SJSA1 (cell line): ENCODE measurements at places on chromosomes 16 and 17. TPM values are rescaled to one million over a fixed set of nuclear protein-coding genes. Genes with fewer than 3 reads are reported as not detected.
A peak's percentile ranks its signal among the peaks of the same experiment; 100 is the strongest.

- DNase-seq: no peak
- no peak overlapping the region for H3K27ac ChIP-seq
These were observed 41.8 kb downstream of the MRM1 start for GRCh38 chr17:36643086-36643685.

- no peak for DNase-seq
- H3K27me3 ChIP-seq: no peaks in the 10 kb centered on the region
- no peak overlapping the region for H3K4me3 ChIP-seq
- H3K36me3 ChIP-seq: no peaks in the 10 kb centered on the region
These were observed 21.3 kb downstream of the TMEM186 start for GRCh38 chr16:8776129-8776584.

DNA sequence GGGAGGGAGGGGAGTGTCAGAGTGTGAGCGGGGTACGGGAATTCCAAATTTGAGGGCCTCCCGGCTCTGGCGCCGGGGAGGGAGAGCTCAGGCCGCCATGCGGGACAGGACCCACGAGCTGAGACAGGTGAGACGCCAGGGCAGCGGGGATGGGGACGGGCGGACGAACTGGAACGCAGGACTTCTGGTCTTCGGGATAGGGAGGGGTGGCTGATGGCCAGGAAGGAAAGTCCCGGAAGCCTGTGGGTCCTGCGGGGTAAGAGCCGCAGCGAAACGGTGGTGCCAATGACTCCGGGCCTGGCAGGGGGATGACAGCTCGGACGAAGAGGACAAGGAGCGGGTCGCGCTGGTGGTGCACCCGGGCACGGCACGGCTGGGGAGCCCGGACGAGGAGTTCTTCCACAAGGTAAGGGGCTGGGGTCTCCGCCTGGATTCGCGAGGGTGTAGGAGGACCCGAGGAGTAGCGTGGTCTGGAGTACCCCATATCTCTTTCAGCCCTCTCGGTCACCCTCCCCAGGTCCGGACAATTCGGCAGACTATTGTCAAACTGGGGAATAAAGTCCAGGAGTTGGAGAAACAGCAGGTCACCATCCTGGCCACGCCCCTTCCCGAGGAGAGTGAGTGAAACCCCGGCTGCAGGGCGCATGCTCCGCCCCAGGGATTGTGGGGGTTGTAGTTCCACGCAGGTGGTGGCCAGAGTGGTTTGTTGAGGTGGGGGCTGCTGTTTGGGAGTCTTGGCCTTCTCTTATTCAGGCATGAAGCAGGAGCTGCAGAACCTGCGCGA, 543 bp downstream of the STX4 start:
- peaks cover 19% of the 10 kb centered on the region for H3K36me3 ChIP-seq
- H3K27ac ChIP-seq: no peak overlapping the region
- DNase-seq: peak; percentile 88
- no peaks in the 10 kb centered on the region for H3K27me3 ChIP-seq
- H3K4me1 ChIP-seq: peaks cover 11% of the 10 kb centered on the region
- peak overlapping the region; percentile 72 for H3K4me3 ChIP-seq

- no peaks in the 10 kb centered on the region for H3K36me3 ChIP-seq
- DNase-seq: no peak
- peaks cover 17% of the 10 kb centered on the region for H3K27me3 ChIP-seq
- H3K4me3 ChIP-seq: no peak overlapping the region
These were observed 11.0 kb upstream of the BBS2 start for GRCh38 chr16:56530872-56531271.

Gene MMP2
- 231 and 305 TPM in 2 replicates for total RNA-seq

- peak; percentile 93 for DNase-seq
- peak overlapping the region; percentile 81 for H3K27ac ChIP-seq
- H3K4me1 ChIP-seq: peaks cover 25% of the 10 kb centered on the region
- H3K27me3 ChIP-seq: no peaks in the 10 kb centered on the region
These were observed 353.1 kb downstream of the FOXL1 start for GRCh38 chr16:86931410-86931941.

DNA sequence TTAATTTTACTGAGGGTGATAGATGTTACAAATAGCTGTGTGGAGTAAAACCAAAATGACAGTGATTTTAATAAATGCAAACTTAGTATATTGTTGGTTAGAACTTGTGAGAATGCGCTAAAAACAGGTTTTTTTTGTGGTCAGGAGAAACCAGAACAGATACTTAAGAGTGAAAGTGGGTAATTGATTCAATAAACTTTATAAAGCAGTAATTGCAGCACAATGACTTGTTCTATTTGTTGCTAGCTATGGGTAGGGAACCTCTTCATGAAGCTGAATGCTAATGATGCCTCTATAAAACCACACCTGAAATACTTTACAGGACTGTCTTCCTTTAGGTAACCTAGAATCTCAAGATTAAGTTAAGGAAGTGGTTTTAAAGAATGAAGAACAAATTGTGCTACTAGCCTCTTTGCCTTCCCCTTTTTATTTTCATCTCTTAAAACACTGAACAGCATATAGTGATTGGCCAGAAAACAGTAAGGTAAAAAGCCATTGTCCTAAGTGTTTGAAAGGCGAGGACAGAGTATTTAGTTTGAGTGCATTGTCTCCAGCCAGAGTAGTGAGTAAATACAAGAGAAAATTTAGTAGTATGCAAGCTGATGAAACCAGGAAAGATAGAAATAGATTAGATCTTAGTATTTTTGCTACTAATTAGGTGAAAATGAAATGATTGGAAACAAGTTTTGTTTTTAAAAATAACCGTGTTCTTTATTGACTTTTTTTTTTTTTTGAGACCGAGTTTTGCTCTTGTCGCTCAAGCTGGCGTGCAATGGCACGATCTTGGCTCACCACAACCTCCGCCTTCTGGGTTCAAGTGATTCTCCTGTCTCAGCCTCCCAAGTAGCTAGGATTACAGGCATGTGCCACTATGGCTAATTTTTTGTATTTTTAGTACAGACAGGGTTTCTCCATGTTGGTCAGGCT, 6.0 kb downstream of the GGNBP2 start:
- H3K4me1 ChIP-seq: peaks cover 8% of the 10 kb centered on the region; the same call in 1 of the 2 replicates
- H3K4me3 ChIP-seq: no peak overlapping the region
- no peak for DNase-seq
- H3K27ac ChIP-seq: no peak overlapping the region

Gene SPATA22
- total RNA-seq: not detected in 2 replicates

DNA sequence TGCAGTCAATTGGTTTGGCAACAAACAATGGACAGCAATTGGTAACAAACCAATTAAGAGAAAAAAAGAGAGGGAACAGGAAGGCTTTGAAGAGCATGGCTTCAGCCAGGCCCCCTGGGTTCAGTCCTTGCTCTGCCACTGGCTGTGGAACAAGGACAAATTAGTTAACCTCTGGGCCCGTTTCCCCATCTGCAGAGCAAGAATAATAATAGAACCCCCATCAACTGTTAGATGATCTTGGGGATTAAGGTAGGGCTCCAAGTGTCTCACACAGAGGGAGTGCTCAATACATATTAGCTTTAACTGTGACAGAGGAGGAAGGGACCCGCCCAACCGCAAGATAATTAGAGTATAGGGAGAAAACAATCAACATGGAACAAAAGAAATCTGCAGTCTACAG, 55.2 kb downstream of the PECAM1 start:
- no peak for DNase-seq
- no peak overlapping the region for H3K27ac ChIP-seq
- no peaks in the 10 kb centered on the region for H3K36me3 ChIP-seq
- H3K4me1 ChIP-seq: peaks cover 2% of the 10 kb centered on the region; the same call in 1 of the 2 replicates
- no peaks in the 10 kb centered on the region; the same call in 1 of the 2 replicates for H3K27me3 ChIP-seq

- no peaks in the 10 kb centered on the region for H3K27me3 ChIP-seq
- H3K27ac ChIP-seq: no peak overlapping the region
- H3K4me3 ChIP-seq: no peak overlapping the region
- peak; percentile 49 for DNase-seq
- no peaks in the 10 kb centered on the region for H3K4me1 ChIP-seq
These were observed 3.3 kb downstream of the TBX4 start for GRCh38 chr17:61455324-61456060.

Gene SLFN14
- not detected in 2 replicates for total RNA-seq

- DNase-seq: peak; percentile 56
- H3K36me3 ChIP-seq: no peaks in the 10 kb centered on the region
- H3K27ac ChIP-seq: no peak overlapping the region
- no peak overlapping the region for H3K4me3 ChIP-seq
These were observed 46.3 kb downstream of the SNX11 start for GRCh38 chr17:48153691-48154358.

Gene LRRC75A
- 0.39 TPM in 1 of 2 replicates, not detected in the other for total RNA-seq

Gene CORO6
- total RNA-seq: 0.45 and 4.2 TPM in 2 replicates

GRCh38 chr16:1351215-1351581, 480 bp downstream of the TSR3 start:
- peak overlapping the region; percentile 99 for H3K4me3 ChIP-seq
- H3K36me3 ChIP-seq: peaks cover 39% of the 10 kb centered on the region
- peaks cover 26% of the 10 kb centered on the region for H3K4me1 ChIP-seq
- DNase-seq: no peak
- H3K27ac ChIP-seq: peak overlapping the region; percentile 16; the same call in 1 of the 2 replicates

Gene GGA3
- 13.1 and 13.8 TPM in 2 replicates for total RNA-seq

Gene RRAD
- 0.16 and 0.39 TPM in 2 replicates for total RNA-seq

- H3K36me3 ChIP-seq: no peaks in the 10 kb centered on the region
- H3K27ac ChIP-seq: no peak overlapping the region
- H3K27me3 ChIP-seq: 0 out of 2 replicates have a peak, but pooled peaks cover 3% of the 10 kb centered on the region
- DNase-seq: no peak
- no peak overlapping the region for H3K4me3 ChIP-seq
- H3K4me1 ChIP-seq: no peaks in the 10 kb centered on the region
These were observed 25.1 kb downstream of the PLCG2 start for GRCh38 chr16:81804134-81804610.

- H3K36me3 ChIP-seq: peaks cover 70% of the 10 kb centered on the region
- no peak overlapping the region for H3K27ac ChIP-seq
- H3K4me1 ChIP-seq: no peaks in the 10 kb centered on the region
These were observed 20.1 kb downstream of the PMP22 start for GRCh38 chr17:15245054-15245453.

Gene NOD2
- total RNA-seq: 0.05 TPM in 1 of 2 replicates, not detected in the other

- H3K36me3 ChIP-seq: no peaks in the 10 kb centered on the region
- peak overlapping the region; percentile 45 for H3K27ac ChIP-seq
- H3K4me3 ChIP-seq: no peak overlapping the region
- H3K27me3 ChIP-seq: no peaks in the 10 kb centered on the region
- H3K4me1 ChIP-seq: peaks cover 31% of the 10 kb centered on the region
- peak; percentile 69 for DNase-seq
These were observed 207.3 kb downstream of the NTN1 start for GRCh38 chr17:9228408-9229159.

Gene FNDC8
- total RNA-seq: not detected in 2 replicates

GRCh38 chr17:76420356-76421043, 32.5 kb downstream of the UBE2O start:
- no peak for DNase-seq
- no peak overlapping the region for H3K27ac ChIP-seq
- H3K27me3 ChIP-seq: no peaks in the 10 kb centered on the region
- H3K36me3 ChIP-seq: peaks cover 8% of the 10 kb centered on the region
- no peak overlapping the region for H3K4me3 ChIP-seq

DNA sequence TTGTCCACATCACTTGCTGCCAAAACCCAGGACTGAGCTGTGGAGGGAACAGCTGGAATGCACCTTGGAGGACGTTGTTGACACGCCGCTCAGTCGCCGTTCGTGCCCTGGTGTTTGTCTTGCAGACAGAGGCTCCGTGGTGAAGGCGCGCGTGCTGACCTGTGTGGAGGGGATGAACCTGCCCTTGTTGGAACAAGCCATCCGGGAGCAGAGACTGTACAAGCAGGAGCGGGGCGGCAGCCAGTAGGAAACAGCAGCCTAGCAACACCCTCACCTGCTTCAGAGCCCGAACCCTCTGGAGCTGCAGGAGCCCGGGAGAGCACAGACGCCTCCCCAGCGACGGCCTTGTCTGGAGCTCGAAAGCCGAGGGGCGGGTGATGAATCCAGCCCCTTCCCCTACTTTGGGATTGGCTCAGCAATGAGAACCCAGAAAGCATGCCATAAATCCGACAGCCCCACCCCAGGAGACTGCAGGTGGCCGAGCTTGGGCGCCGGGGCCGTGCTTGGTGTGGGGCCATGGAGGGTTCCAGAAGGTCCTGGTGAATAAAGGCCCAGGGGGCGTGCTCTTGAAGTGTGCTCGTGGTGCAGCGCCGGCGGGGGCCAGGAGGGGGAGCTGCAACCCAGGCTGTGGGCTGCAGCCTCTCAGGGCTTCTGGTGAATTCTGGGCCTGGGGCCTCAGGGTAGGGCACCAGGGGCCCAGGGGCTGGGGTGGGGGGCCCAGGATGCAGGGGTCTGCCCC, 470 bp upstream of the CDK3 start:
- H3K27ac ChIP-seq: no peak overlapping the region
- peaks cover 30% of the 10 kb centered on the region for H3K4me1 ChIP-seq
- no peak for DNase-seq
